ENCODE measurements at places on chromosomes 13 and 19. TPM values are rescaled to one million over a fixed set of nuclear protein-coding genes. Genes with fewer than 3 reads are reported as not detected.

GRCh38 chr13:86946734-86947133 is 724.4 kb upstream of the SLITRK5 start:
- no peak for DNase-seq
- no peaks in the 10 kb centered on the region for H3K4me1 ChIP-seq
- H3K27me3 ChIP-seq = no peaks in the 10 kb centered on the region
- no peak overlapping the region for H3K4me3 ChIP-seq

DNA sequence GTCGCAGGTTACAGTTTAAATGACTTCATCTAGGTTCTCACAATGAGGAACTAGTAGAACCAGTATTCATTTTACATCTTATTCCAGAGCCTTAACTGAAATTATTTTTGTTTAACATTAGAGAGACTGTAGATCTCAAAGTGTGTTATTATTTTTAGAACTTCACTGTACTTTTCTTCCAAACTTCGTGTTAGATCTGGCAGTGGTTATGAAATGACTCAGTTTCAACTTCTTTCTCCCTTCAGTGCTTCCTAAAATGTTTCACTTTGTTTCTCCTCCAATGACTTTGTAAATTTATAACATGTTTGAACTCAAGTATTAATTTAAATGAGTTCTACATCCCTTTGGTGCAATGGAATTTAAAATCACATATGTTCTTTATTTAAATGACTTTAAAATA is 139.3 kb downstream of the PCDH9 start:
- no peak overlapping the region for H3K4me3 ChIP-seq
- DNase-seq = no peak
- no peaks in the 10 kb centered on the region for H3K27me3 ChIP-seq
- H3K36me3 ChIP-seq = no peaks in the 10 kb centered on the region
- no peak overlapping the region for H3K27ac ChIP-seq
- H3K4me1 ChIP-seq = no peaks in the 10 kb centered on the region

- no peaks in the 10 kb centered on the region for H3K36me3 ChIP-seq
- no peaks in the 10 kb centered on the region for H3K27me3 ChIP-seq
- no peak overlapping the region for H3K4me3 ChIP-seq
- H3K27ac ChIP-seq = no peak overlapping the region
Measured at GRCh38 chr19:51564791-51565190, 6.3 kb upstream of the ZNF175 start.

DNA sequence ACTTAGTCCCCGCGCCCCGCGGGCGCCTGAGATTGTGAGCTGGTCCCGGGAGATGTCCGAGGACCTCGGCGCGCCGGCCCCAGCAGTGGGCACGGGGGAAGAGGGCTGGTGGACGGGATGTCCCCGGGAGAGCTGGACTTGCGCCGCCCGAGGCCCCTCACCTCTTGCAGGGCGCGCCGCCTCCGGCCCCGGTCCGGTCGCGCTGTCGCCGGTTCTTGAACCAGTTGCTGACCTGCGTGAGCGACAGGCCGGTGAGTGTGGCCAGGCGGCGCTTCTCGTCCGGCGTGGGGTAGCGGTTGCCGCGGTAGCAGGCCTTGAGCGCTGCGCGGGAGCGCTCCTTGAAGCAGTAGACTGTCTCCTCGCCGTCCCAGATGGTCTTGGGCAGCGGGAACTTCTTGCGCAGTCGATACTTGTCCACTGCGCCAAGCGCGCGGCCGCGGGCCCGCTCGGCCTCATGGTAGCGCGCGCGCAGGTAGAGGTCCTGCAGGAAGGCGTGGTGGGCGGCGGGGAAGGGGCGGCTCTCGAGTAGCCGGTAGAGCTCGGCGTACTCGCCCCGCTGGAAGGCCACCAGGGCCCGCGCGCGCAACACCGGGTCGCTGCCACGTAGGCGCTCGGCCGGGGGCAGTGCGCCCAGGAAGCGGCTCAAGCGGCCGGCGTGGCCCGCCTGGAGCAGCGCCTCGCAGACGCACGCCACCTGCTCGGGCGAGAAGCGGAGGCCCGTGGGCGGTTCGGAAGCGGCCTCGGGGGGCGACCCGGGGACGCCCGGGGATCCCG is 984 bp downstream of the SIX5 start:
- peak overlapping the region; percentile 91 for H3K4me3 ChIP-seq
- H3K36me3 ChIP-seq = no peaks in the 10 kb centered on the region
- peaks cover 26% of the 10 kb centered on the region for H3K4me1 ChIP-seq
- DNase-seq = peak; percentile 83

- DNase-seq = no peak
- no peak overlapping the region for H3K27ac ChIP-seq
- H3K36me3 ChIP-seq = no peaks in the 10 kb centered on the region
- H3K27me3 ChIP-seq = no peaks in the 10 kb centered on the region
- no peaks in the 10 kb centered on the region for H3K4me1 ChIP-seq
Measured at GRCh38 chr19:16023146-16023915, 53.0 kb upstream of the TPM4 start.

GRCh38 chr13:105929505-105929904 is 606.0 kb downstream of the EFNB2 start:
- H3K27ac ChIP-seq = no peak overlapping the region
- DNase-seq = no peak
- no peaks in the 10 kb centered on the region for H3K36me3 ChIP-seq
- H3K4me1 ChIP-seq = no peaks in the 10 kb centered on the region
- no peaks in the 10 kb centered on the region for H3K27me3 ChIP-seq
- no peak overlapping the region for H3K4me3 ChIP-seq

- no peaks in the 10 kb centered on the region for H3K4me1 ChIP-seq
- H3K27me3 ChIP-seq = peaks cover 6% of the 10 kb centered on the region
- H3K4me3 ChIP-seq = no peak overlapping the region
- H3K36me3 ChIP-seq = no peaks in the 10 kb centered on the region
Measured at GRCh38 chr13:99995589-99996380, 14.2 kb downstream of the ZIC2 start.

Gene GMIP
- 6.7 TPM for total RNA-seq

Gene DNAJC15
- total RNA-seq = 2.9 TPM

Gene ZNF154
- 1.1 TPM for total RNA-seq

Gene CGB1
- not detected for total RNA-seq

Gene KLF1
- total RNA-seq = not detected

Gene PIN1
- total RNA-seq = 66.1 TPM

Gene CYP2S1
- 1.5 TPM for total RNA-seq

Measured in ovary (tissue), 10 donors.